Stimulated activated CD4-positive, alpha-beta T cell treated with anti-CD3 and anti-CD28 coated beads, TNF-alpha, amount 100 ng/mL, for 4 hours (primary cell): ENCODE measurements at places on chromosomes 12 and 14.

- DNase-seq, result no peak
Measured at GRCh38 chr14:92647797-92648279, 100.6 kb downstream of the LGMN start.

DNA sequence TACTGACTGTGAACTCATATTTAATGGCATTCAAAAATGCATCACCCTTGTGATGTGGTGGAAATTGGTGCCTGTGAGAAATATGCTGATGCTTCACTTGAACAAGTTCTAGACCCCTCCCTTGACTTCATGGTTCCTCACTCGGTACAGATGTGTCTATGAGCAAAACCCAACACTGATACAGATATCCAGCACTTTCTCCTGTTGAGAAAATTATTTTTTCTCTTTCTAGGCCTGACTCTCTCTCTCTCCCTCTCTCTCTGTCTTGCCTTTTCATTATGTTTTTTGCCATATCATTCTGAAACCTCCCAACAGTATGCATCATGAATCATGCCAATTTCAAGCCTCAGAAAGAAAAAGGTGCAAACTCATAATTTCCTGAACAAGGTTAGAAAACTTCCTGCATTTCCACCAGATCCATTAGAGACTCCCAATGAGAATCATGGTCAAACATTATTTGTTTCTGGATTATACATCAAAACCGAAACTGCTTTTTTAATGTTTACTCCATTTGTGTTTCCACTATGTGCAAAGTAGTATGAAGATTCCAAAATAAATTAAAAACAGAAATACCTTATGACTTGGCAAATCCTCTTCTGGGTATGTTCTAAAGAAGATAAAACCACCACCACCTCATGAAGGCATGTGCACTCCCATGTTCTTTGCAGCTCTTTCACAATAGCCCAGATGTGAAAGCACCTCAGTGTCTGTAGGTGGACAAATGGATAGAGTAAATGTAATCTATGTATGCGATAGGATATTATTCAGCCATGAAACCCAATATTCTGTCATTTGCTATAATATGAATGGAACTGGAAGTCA, 543.6 kb downstream of the TMEM121 start:
- DNase-seq, result no peak

GRCh38 chr14:36955967-36956366, 216.4 kb downstream of the SLC25A21 start:
- no peak for DNase-seq

GRCh38 chr12:96400631-96401075, 414 bp upstream of the CDK17 start:
- no peak for DNase-seq

DNA sequence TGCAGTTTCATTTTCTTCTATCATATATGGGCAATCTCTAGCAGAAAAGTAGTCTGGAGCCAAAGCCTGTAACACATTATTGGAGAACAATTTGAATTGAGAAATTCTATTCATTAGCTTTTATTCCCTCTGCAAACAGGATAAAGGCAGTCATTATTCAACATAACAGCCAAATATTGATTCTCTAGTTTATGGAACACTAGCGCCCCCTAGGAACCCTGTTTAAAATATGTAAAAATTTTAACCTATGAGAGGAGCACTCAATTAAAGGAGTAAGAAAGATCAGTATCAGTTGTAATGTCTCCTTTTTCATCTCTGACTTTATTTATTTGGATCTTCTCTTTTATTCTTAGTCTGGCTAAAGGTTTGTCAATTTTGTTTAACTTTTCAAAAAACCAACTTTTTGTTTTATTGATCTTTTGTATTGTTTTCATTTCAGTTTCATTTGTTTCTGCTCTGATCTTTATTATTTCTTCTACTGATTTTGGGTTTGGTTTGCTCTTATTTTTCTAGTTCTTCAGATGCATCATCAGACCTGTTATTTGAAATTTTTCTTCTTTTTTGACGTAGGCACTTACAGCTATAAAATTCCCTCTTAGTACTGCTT, 4.8 kb upstream of the LMNTD1 start:
- DNase-seq, result no peak

DNA sequence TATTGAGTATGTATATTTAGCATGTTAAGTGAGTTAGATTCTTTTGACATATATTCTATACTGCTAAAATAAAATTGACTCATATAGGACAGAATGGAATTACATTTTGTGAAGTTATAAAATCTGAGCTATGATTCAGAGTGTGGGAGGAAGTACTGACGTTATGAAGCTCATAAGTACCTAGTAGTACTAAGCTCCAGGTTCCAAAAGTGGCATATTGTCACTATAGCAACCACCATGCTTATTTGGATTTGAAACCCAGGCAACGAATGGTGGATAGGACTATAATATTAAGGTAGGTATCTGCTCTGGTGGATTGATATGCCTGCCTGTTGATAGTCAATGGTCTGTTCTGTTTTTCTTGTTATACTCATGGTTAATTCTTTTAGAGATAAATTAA, 2.2 kb upstream of the FBXO33 start:
- DNase-seq, result no peak

DNA sequence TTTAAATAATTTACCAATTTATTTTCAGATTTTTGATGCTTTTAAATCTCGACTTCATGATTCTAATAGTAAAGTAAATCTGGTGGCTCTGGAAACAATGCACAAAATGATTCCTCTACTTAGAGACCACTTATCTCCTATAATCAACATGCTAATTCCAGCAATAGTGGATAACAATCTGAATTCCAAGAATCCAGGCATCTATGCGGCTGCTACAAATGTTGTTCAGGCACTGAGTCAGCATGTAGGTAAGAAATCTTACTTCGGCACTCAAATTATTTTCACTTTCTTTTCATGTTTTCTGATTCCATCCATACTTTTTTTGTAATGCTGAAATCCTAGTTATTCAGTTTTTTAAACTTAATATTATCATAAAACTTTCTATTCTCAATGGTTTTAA, 15.5 kb upstream of the PRPF39 start:
- no peak for DNase-seq

GRCh38 chr14:25833341-25834126, 764.3 kb downstream of the NOVA1 start:
- no peak for DNase-seq

DNA sequence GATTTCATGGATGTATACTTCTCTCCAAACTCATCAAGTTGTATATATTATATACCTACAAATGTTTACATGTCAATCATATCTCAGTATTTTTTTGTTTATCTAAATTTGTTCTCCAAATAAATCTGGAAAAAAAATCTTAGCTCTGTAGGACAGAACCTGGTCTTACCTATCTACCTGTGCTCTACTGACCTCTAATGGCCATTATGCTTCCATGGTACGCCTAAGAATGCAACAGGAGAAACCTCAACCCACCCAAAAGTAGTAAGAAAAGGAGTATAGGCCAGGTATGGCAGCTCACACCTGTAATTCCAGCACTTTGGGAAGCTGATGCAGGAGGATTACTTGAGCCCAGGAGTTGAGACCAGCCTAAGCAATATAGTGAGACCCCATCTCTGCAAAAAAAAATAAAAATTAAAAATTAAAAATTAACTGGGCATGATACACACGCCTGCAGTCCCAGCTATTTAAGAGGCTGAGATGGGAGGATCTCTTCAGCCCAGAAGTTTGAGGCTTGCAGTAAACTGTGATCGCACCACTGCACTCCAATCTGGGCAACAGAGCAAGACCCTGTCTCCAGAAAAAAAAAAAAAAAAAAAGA, 8.7 kb downstream of the OR11H4 start:
- DNase-seq, result no peak

GRCh38 chr12:131494216-131494615, 216.7 kb upstream of the SFSWAP start:
- DNase-seq, result no peak

- no peak for DNase-seq
Measured at GRCh38 chr14:21241218-21241819, 27.9 kb downstream of the HNRNPC start.

DNA sequence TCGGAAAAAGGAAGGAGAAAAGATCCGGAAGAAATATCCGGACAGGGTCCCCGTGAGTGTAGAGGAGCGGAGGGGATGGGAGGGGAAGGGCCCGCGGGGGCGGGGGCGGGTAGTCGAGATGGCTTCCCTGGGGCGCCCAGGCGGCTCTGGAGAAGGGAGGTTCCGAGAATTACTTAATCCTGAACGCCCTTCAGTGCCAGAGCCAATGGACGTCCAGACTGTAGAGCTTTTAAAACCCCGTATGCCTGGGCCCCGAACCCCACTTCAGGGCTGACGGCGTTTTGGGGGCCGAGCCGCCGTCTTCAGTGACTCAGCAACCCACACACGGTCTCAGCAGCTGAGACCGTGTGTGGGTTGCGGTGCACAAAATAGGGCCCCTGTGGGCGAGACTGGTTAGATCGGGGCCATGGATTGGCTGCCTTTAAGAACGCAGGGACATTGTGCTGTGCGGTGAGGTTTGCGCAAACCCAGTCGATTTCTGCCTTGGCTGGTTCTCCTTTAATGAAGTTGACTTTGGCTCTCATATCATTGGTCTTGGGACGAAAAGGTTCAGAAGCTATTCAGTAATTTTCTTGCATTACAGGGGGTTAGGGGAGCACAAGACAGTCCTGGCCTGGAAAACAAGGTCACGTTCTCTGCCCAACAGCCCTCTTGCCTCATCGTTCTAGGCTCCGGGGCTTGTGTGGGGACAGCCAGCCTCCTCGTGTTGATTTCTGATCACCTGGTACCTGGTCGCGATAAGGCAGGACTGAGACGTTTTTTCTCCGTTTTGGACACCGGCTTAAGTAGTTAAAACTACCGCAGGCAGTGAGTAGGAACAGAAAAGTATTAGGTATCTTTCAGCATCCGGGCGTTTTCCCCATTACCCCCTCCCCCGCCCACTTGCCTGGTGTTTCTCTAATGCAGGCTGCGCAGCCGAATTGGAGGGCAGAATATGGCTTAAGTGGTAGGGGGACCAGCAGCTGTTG, 775 bp downstream of the GABARAPL1 start:
- DNase-seq, result peak; percentile 62

DNA sequence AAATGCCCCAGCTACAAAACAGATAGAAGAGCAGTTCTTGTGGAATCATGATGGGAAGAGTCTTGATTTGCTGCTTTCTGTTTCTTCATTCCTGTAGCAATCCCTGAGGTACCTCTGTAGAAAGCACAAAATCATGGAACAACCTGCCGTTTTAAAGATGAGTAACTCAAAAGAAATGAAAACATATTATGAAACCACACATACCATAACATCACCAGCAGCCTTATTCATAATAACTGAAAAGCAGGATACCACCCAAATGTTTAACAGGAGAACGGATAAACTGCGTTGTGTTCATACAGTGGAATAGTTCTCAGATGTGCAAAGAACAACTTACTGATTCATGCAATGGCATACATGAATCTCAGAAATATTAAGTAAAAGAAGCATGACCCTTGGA, 188.1 kb downstream of the RGS6 start:
- no peak for DNase-seq

DNA sequence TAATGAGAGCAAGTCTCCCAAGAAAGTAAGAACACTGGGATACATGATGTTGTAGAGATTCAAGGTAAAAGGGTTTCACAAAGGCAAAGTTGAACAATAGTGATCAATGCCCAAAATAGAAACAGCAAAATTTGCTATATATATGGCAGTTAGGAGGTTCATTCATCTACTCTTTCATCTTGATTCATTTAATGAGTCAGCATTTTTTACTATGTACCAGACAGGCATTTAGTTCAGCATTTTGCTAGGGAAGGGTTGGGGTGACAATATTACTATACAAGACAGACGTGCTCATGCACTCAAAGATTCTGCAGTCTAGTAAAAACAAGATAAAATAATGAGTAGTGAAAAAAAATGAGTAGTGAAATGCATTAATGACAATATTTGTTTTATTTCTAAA, 264.9 kb upstream of the LMO3 start:
- DNase-seq, result no peak

- no peak for DNase-seq
Measured at GRCh38 chr14:96078625-96079016, 39.5 kb downstream of the C14orf132 start.

GRCh38 chr14:34181338-34181737, 230.5 kb upstream of the EGLN3 start:
- no peak for DNase-seq

DNA sequence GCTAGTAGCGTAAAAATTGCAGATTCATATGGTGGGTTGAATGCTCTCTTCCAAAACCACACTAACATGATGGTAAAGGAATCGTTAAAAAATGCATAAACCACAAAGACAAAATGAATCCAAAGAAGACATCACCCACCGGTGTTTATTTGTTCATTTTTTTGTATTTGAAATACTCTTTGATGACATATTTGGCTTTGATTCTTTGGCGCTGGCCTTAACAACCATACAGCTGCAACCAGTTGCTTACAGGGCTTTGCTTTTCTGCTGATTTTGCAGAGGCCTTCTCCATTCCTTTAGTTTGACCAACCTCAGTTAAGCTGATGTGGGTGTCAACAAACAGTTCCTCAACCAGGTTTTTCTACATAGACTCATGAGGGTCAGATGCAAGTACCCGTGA, 103.5 kb downstream of the CACNA1C start:
- no peak for DNase-seq

- DNase-seq, result no peak
Measured at GRCh38 chr14:32414808-32415255, 85.7 kb downstream of the AKAP6 start.
